Endothelial cell of umbilical vein (primary cell): ENCODE measurements at places on chromosomes 3 and 15. TPM values are rescaled to one million over a fixed set of nuclear protein-coding genes. Genes with fewer than 3 reads are reported as not detected.

- H3K27me3 ChIP-seq = no peaks in the 10 kb centered on the region
- H3K27ac ChIP-seq = no peak overlapping the region
- DNase-seq = no peak
- H3K36me3 ChIP-seq = no peaks in the 10 kb centered on the region
Observed at GRCh38 chr3:161558236-161558635, 61.6 kb downstream of the OTOL1 start.

- no peaks in the 10 kb centered on the region for H3K27me3 ChIP-seq
- no peak overlapping the region for H3K4me3 ChIP-seq
- no peak overlapping the region for H3K27ac ChIP-seq
- H3K4me1 ChIP-seq = no peaks in the 10 kb centered on the region
Observed at GRCh38 chr15:100531823-100532327, 3.1 kb upstream of the CERS3 start.

GRCh38 chr15:48177383-48177765, 721 bp downstream of the MYEF2 start:
- H3K4me3 ChIP-seq = peak overlapping the region; percentile 68
- H3K27me3 ChIP-seq = no peaks in the 10 kb centered on the region
- peaks cover 12% of the 10 kb centered on the region for H3K4me1 ChIP-seq
- DNase-seq = peak; percentile 83
- peak overlapping the region; percentile 84 for H3K27ac ChIP-seq

GRCh38 chr3:115667738-115668065, 44.4 kb downstream of the GAP43 start:
- H3K27ac ChIP-seq = no peak overlapping the region
- H3K36me3 ChIP-seq = no peaks in the 10 kb centered on the region
- H3K4me3 ChIP-seq = no peak overlapping the region
- peaks cover 10% of the 10 kb centered on the region for H3K27me3 ChIP-seq
- no peak for DNase-seq

GRCh38 chr3:1374471-1374870, 281.6 kb downstream of the CNTN6 start:
- H3K4me3 ChIP-seq = no peak overlapping the region
- H3K4me1 ChIP-seq = no peaks in the 10 kb centered on the region
- no peaks in the 10 kb centered on the region for H3K36me3 ChIP-seq
- no peaks in the 10 kb centered on the region for H3K27me3 ChIP-seq
- H3K27ac ChIP-seq = no peak overlapping the region
- DNase-seq = no peak

DNA sequence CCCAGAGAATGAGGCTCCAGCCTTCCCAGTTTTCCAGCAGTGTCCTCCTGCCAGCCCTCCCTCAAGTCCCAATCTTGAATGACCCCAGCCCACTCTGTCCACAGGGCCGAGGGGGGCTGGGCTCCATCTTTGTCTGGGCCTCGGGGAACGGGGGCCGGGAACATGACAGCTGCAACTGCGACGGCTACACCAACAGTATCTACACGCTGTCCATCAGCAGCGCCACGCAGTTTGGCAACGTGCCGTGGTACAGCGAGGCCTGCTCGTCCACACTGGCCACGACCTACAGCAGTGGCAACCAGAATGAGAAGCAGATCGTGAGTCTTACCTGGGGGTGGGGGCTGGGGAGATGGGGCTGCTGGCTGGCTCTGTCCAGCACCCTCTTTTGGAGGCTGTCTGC, 5.6 kb upstream of the FES start:
- H3K36me3 ChIP-seq = peaks cover 15% of the 10 kb centered on the region
- peaks cover 11% of the 10 kb centered on the region for H3K4me1 ChIP-seq
- no peaks in the 10 kb centered on the region for H3K27me3 ChIP-seq
- H3K27ac ChIP-seq = no peak overlapping the region
- no peak overlapping the region for H3K4me3 ChIP-seq
- DNase-seq = no peak

DNA sequence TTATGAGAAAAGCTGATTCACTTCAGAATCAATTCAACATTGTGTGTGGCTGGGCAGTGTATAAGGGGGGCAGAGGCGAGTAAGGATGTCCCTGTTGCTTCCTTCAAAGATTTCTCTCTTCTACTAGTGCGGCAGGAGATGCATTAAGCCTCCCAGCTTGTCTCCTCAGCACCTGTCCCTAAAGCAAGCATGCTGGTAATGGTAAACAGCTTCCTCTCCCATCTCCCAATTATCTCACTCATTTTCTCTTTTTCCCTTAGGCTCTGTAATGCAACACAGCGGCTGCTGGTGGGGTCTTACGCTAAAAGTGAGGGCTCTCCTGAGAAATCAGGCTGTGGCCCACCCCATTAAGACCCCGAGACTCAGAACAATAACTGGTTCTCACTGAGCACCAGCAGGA, 306.4 kb upstream of the ROPN1 start:
- no peaks in the 10 kb centered on the region for H3K36me3 ChIP-seq
- H3K27me3 ChIP-seq = no peaks in the 10 kb centered on the region
- no peak overlapping the region for H3K27ac ChIP-seq
- DNase-seq = no peak

GRCh38 chr3:36919439-36920160, 25.3 kb downstream of the TRANK1 start:
- no peaks in the 10 kb centered on the region for H3K36me3 ChIP-seq
- H3K27ac ChIP-seq = no peak overlapping the region
- H3K27me3 ChIP-seq = no peaks in the 10 kb centered on the region
- no peaks in the 10 kb centered on the region for H3K4me1 ChIP-seq

- no peak overlapping the region for H3K4me3 ChIP-seq
- H3K4me1 ChIP-seq = peaks cover 14% of the 10 kb centered on the region
- no peak for DNase-seq
- H3K27ac ChIP-seq = no peak overlapping the region
Observed at GRCh38 chr3:57985176-57985983, 22.8 kb upstream of the FLNB start.

GRCh38 chr15:99645543-99645935, 79.8 kb downstream of the MEF2A start:
- H3K36me3 ChIP-seq = no peaks in the 10 kb centered on the region
- no peak overlapping the region for H3K27ac ChIP-seq
- H3K27me3 ChIP-seq = no peaks in the 10 kb centered on the region
- H3K4me3 ChIP-seq = no peak overlapping the region
- DNase-seq = no peak

DNA sequence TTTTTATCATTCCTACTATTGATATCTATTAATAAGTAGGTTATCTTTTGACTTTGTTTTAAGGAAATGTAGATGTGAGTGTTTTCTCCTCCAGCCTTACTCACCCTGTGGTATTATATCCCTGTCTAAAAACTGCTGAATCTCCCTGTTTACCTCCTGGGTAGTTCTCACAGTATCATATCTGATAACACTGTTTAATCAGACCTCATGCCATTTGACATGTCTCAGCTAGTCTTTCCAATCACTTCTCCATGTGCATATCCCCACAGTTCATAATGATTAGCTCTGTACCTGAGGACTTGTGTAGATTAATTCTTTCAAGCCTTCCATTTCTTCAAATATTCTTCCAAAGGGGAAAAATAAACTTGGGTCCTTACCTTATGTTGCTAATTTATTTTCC, 30.7 kb downstream of the DUOX2 start:
- no peak for DNase-seq
- H3K4me3 ChIP-seq = no peak overlapping the region
- H3K27ac ChIP-seq = no peak overlapping the region
- no peaks in the 10 kb centered on the region for H3K4me1 ChIP-seq
- H3K36me3 ChIP-seq = no peaks in the 10 kb centered on the region
- H3K27me3 ChIP-seq = peaks cover 26% of the 10 kb centered on the region

- no peak overlapping the region for H3K27ac ChIP-seq
- H3K4me1 ChIP-seq = peaks cover 3% of the 10 kb centered on the region
- H3K4me3 ChIP-seq = no peak overlapping the region
- DNase-seq = peak; percentile 57
- H3K36me3 ChIP-seq = no peaks in the 10 kb centered on the region
Observed at GRCh38 chr3:98573181-98573728, 20.2 kb downstream of the CPOX start.

GRCh38 chr3:152574461-152575079, 260.4 kb upstream of the P2RY1 start:
- no peak overlapping the region for H3K27ac ChIP-seq
- no peak overlapping the region for H3K4me3 ChIP-seq
- DNase-seq = peak; percentile 78
- no peaks in the 10 kb centered on the region for H3K36me3 ChIP-seq

DNA sequence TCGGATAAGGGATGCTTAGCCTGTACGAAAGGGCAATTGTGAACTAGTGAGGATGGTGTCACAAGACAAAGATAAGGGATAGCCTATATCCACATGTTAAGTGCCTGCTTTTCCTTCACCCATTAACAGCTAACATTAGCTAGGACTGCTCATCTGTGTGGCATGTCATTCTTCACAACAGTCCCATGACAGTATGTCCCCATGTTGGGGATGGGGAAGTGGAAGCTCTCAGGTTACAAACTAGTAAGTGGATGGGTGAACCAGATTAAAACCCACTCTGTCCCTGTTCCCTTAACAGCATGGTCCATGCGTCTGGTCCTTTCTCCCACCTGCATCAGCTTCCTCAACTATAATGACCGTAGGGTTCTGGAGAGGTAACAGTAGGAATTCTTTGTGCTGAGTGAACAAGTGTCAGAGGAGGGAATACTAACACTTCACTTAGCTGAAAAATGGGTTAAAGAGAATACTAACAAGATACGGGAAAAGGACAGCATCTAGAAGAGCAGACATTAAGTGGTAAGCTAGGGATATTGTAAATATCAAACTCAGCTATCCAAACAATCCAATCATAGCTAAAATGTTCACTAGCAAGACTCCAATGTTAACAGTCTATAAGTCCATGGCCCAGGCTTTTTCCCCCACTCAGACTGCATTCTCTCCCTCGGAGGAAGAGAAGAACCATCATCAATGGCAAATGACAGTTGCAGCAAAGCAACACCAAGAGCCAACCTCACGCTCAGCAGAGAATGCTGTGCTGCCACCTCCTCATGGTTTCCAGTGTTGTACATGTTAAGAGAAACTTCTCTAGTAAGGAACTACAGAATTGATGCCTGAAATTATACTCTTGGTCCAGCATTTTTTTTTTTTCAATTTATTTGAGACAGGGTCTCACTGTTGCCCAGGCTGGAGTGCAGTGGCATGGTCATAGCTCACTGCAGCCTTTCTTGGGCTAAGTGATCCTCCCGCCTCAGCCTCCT, 5.0 kb downstream of the RPLP1 start:
- no peak overlapping the region for H3K4me3 ChIP-seq
- H3K27me3 ChIP-seq = no peaks in the 10 kb centered on the region
- H3K36me3 ChIP-seq = peaks cover 14% of the 10 kb centered on the region
- peaks cover 15% of the 10 kb centered on the region for H3K4me1 ChIP-seq
- no peak overlapping the region for H3K27ac ChIP-seq

- no peak for DNase-seq
- no peak overlapping the region for H3K4me3 ChIP-seq
- no peak overlapping the region for H3K27ac ChIP-seq
- H3K27me3 ChIP-seq = no peaks in the 10 kb centered on the region
- H3K4me1 ChIP-seq = no peaks in the 10 kb centered on the region
Observed at GRCh38 chr15:50247819-50248655, 17.5 kb downstream of the HDC start.

DNA sequence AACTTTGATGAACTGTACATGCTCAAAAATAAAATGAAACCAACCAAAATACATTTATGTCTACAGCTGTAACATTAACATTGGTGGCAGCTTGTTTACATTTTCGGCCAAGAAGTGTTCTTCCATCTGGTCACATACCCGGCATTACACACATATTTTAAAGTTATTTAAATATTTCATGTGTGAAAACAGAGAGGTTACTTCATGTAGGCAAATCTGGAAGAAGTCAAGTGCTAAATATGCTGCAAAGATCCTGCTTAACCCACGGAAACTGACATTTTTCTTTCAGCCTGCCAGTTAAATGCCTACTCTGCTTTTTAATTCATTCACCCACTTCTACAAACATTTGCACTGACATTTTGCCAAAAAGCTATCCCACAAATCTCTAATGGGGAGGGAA, 69.7 kb downstream of the MB21D2 start:
- H3K27ac ChIP-seq = no peak overlapping the region
- no peak for DNase-seq
- peaks cover 32% of the 10 kb centered on the region for H3K4me1 ChIP-seq
- no peaks in the 10 kb centered on the region for H3K36me3 ChIP-seq
- no peaks in the 10 kb centered on the region for H3K27me3 ChIP-seq
- H3K4me3 ChIP-seq = no peak overlapping the region

- DNase-seq = peak; percentile 97
- H3K36me3 ChIP-seq = no peaks in the 10 kb centered on the region
- peak overlapping the region; percentile 88 for H3K27ac ChIP-seq
- no peaks in the 10 kb centered on the region for H3K27me3 ChIP-seq
- peaks cover 64% of the 10 kb centered on the region for H3K4me1 ChIP-seq
Observed at GRCh38 chr15:66617137-66618090, 51.6 kb upstream of the LCTL start.

DNA sequence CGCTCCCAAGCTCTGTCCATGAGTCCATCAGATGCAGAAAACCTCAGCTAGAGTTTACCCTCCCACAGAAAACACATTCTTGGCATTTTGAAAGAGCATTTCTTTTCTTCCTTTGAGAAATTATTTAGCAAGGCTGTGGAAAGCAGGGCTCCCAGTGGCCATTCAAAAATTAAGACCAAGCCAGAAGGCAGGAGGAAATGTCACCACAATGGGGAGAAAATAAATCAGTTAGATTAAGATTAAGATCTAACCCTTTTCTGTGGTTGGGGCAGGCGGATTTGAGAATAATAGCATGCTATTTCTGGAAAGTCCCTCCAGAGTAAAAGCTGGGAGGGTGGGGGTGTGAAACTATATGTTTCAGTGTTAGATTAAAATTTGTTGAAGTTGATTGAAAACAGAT, 20.2 kb downstream of the LRIG1 start:
- DNase-seq = peak; percentile 77
- H3K4me3 ChIP-seq = no peak overlapping the region
- no peaks in the 10 kb centered on the region for H3K27me3 ChIP-seq
- peaks cover 38% of the 10 kb centered on the region for H3K4me1 ChIP-seq

GRCh38 chr15:66287461-66288057, 5.8 kb upstream of the DIS3L start:
- peak; percentile 48 for DNase-seq
- H3K4me1 ChIP-seq = peaks cover 1% of the 10 kb centered on the region
- no peak overlapping the region for H3K27ac ChIP-seq
- no peak overlapping the region for H3K4me3 ChIP-seq
- H3K27me3 ChIP-seq = no peaks in the 10 kb centered on the region
- no peaks in the 10 kb centered on the region for H3K36me3 ChIP-seq

DNA sequence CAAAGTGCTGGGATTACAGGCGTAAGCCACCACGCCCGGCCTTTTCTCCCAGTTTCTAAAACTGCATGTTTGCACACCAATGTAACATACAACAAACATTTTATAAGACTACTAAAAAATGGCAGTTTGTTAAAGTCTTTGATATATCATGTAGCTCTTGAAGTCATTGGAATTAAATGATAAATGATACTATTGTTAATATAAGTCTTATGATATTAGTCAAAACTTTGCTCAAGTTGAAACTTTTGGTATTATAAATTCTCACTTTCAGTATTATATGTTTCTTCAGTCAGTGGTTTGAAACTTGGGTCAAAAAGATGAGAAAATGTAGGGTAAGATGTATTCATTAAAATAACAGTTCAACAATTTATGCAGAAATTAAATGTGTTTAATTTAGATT, 117.6 kb upstream of the TBL1XR1 start:
- H3K4me3 ChIP-seq = no peak overlapping the region
- DNase-seq = no peak
- H3K36me3 ChIP-seq = no peaks in the 10 kb centered on the region
- no peaks in the 10 kb centered on the region for H3K27me3 ChIP-seq

GRCh38 chr15:101805605-101806345, 2.5 kb downstream of the OR4F6 start:
- H3K27me3 ChIP-seq = no peaks in the 10 kb centered on the region
- H3K4me3 ChIP-seq = no peak overlapping the region
- no peaks in the 10 kb centered on the region for H3K4me1 ChIP-seq
- no peak for DNase-seq
- no peak overlapping the region for H3K27ac ChIP-seq

Gene HRH1
- 16.2 and 22.0 TPM in 2 replicates for total RNA-seq

Gene LMOD3
- total RNA-seq = not detected in 2 replicates

Gene POC1A
- total RNA-seq = 16.7 and 19.4 TPM in 2 replicates

Gene PTH1R
- total RNA-seq = 0.46 and 0.65 TPM in 2 replicates

Gene SNUPN
- total RNA-seq = 19.3 and 25.1 TPM in 2 replicates

Gene DPPA4
- total RNA-seq = not detected in 2 replicates

Gene TJP1
- 128 and 133 TPM in 2 replicates for total RNA-seq
